ENCODE measurements at places on chromosomes 16 and 17. TPM values are rescaled to one million over a fixed set of nuclear protein-coding genes. Genes with fewer than 3 reads are reported as not detected.

DNA sequence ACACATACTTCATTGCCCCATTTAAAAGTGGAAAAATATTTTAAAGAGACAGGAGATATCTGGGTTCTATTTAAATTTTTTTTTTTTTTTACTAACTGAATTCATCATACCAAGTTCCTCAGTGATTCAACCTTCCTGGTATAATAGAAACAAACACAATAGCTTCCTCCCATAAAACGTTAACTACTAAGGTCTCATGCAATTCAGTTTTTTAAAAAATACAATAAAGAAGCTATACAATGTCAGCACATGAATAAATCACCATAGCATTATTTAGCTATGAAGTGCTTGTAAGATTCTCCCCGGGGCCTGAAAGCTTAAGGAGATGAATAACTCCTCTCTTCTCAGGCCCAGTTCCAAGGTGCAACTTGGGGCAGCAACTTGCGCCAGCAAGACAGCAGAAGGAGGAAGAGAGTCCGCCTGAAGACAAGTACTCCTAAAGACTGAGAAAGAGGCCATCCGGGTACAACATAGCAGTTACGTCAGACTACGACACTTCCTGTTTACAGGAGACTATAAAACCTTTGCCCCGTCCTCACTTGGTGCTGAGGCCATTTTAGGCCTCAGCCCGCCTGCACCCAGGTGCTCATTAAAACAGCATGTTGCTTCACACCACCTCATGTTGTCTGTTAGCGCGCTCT, 81.5 kb downstream of the MYO1D start:
- DNase-seq = no peak

- DNase-seq = no peak
These were observed 37.7 kb downstream of the PLCG2 start for GRCh38 chr16:81816793-81817210.

DNA sequence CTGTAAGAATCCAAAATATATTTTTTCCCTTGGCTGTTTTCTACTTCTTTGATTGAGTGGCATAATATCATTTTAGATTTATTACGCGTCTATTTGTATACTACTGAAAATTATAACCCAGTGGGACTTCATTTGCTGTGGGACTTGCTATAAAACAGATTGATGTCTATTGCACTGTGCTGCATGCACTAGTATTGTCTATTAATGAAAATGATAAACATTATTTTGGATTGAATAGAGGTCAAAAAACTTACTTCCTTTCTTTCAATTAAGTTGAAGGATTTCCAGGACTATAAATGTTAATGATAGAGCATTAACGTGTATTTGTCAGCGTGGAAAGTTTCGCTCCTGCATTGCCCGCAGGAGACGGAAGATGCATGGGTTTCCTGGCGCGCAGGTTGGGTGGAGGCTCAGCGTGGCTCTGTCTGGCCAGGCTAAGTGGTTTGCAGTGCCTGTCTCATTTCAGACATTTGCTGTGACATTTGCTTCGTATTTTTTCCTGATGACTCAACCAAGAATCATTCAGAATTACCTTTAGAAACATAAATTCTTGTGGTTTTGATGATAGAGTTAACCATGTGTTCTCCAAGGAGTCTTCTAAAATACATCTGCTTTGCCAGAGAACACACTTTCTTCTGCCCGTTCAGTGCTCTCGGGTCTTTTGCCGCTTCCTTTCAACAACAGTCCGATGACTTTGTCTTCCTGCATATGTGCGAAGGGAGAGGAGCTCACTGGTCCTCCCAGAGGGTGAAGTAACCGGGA, 216.7 kb downstream of the RPTOR start:
- DNase-seq = peak; percentile 68

DNA sequence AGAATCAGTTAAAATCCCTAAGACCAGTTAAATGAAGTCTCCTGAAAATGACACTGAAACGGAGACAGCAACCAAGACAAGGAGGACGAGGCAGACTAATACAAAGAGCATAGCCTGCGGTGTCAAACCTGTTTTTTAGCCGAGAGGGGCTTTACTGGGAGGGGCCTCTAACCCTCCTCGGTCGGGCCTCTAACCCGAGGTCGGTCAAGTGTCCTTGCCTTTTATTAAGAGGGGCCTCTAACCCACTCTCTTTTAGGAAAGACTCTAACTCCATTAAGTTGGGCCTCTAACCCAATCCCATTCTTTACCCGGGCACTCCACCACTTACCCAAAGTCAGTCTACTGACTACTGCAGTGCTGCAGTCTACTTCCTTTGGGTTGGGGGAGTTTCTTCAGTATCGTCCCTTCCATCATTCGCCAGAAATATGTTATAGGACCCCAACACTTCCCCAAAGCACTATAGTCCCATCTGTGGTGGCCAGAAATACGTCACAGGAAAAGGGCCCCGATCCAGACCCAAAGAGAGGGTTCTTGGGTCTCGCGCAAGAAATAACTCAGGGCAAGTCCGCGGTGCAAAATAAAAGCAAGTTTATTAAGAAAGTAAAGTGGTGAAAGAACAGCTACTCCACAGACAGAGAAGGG, 39.2 kb upstream of the ARL4D start:
- DNase-seq = no peak

- peak; percentile 53 for DNase-seq
These were observed 23.2 kb downstream of the TMEM92 start for GRCh38 chr17:50297407-50297865.

SAT2 gene
- 48.2 TPM for polyA plus RNA-seq

GRCh38 chr16:22397464-22397863, 23.0 kb upstream of the CDR2 start:
- DNase-seq = peak; percentile 98

- peak; percentile 96 for DNase-seq
These were observed at the start of gene XYLT1 for GRCh38 chr16:17470908-17471718. Gene XYLT1 (minus strand): TSS chr16:17470960. CDS start chr16:17470796, 164 bp downstream.

- peak; percentile 66 for DNase-seq
These were observed 907 bp downstream of the TRAPPC2L start for GRCh38 chr16:88857728-88858339.

DNA sequence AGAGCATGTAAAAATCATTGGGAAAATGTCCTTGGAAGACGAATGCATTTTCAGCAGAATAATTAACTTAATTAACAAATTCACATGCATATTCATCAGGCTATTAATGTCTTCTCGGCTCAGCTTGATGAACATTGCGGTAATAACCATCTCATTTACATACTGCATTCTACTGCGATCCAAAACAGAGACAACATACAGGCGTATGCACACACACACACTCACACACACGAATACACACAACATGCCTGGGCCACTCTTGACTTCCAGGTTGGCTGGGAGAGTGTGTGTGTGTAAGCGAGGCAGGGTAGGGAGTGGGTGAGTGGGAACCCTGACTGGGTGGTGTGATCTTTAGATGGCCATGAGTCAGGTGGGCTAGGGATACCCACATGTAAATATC, 44.7 kb downstream of the NEUROD2 start:
- DNase-seq = peak; percentile 45

HBQ1 gene
- not detected for polyA plus RNA-seq

GRCh38 chr17:35052241-35052610, 11.3 kb downstream of the RFFL start:
- peak; percentile 84 for DNase-seq

IL34 gene
- polyA plus RNA-seq = 0.70 TPM

DNA sequence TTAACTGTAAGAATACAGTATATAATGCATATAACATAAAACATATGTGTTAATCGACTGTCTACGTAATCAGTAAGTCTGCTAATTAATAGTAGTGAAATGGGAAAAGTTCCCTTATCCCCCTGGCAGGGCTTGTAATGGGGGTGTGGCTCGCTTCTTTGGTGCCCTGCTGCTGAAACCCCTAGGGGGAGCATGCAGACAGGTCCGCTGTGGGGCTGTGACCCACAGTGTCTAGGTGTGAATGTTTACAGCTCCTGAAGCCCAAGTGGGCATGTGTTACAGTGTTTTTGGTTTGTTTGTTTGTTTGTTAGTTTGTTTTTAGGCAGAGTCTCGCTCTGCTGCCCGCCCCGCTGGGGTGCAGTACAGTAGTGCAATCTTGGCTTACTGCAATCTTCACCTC, 495.7 kb downstream of the SHISA9 start:
- DNase-seq = no peak

DNA sequence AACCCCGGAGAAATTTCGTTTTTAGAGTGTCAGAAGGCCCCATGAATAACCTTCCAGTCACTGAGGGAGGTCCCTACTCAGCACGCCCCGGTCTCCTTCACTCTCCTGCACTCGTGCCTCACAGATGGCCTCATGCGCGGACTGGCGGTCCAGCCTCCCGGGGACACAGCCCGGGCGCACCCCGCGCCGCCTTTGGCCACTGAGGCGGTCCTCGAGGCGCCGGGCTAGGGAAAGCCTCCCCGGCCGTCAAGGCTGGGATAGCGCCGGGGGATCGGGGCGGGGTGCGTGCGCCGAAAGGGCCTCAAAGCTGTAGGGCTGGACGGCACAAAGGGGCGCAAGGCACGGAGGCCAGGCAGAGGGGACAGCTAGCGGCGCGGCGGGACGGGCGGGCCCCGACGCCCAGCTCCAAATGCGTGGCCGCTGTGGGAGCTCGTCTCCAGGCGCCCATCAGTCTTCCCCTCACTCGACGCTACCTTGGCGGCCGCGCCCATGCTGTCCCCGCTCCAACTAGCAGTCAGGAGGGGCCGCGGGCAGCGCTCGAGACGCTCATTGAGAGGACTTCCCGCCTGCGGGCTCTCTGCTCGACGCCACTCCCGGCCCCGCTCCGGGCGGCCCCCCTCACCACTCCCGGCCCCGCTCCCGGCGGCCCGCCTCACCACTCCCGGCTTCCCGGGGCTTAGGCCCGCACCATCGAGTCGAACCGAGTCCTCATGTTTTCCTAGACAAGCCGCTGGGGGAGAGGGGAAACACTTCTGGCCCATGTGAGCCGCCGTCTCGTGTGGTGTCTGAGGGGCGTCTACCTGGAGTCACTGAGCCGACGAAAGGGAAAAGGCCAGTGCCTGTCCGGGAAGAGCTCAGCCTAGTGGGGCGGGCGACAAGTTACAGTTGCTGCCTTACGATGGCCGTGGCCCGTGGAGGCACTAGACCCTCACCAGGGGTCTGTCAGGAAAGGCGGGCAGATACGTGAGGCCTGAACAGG, at the start of gene USP6:
TSS of gene USP6 (plus strand) at position 360 of the 979 bp plus-strand sequence. CDS start 14,336 bp downstream, outside the sequence.
- no peak for DNase-seq

GRCh38 chr16:88373927-88374492, 8.7 kb upstream of the ZNF469 start:
- no peak for DNase-seq

ENPP7 gene
- polyA plus RNA-seq = not detected

DNA sequence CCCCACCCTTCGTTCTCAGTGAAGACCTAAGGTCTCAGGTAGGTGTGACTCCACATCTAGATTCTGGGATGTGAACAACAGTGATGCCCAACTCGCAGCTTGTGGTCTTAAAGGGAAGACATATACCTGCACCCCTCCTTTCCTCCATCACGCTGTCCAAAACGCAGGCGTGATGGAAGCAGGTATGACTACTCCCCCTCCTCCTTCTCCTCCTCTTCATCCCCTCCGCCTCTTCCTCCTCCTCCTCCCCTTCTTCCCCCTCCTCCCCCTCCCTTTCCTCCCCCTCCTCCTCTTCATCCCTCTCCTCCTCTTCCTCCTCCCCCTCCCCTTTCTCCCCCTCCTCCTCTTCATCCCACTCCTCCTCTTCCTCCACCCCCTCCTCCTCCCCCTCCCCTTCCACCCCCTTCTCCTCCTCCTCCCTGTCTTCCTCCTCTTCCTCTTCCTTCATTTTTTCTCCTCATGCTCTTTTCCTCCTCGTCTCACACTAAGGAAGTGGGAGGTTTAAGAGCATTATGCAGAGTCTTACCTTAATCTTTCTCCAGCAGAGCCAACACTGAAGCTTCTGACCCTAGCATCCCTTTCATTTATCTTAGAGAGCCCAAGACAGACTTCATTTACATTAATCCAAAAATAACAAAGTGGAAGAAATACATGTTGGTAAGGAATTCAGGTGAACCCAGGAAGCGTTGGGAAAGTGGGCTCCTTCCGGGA, 352.5 kb downstream of the FOXL1 start:
- DNase-seq = no peak

GRCh38 chr16:67017810-67018488, 11.0 kb upstream of the CBFB start:
- DNase-seq = peak; percentile 94

GRCh38 chr16:64440421-64440831, 681.4 kb downstream of the CDH11 start:
- peak; percentile 98 for DNase-seq

DNA sequence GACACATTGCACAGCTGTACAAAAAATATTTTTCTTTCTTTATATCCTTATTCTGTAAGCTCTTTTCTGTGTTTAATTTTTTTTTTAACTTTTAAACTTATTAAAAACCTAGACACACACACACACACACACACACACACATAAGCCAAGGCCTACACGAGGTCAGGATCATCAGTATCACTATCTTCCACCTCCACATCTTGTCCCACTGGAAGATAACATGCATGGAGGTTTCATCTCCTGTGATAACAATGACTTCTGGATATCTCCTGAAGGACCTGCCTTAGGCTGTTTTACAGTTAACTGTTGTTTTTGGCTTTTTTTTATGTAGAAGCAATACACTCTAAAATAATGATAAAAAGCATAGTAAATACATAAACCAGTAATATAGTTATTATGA, 71.2 kb downstream of the TNRC6C start:
- DNase-seq = no peak

- DNase-seq = no peak
These were observed 92.7 kb upstream of the NOL11 start for GRCh38 chr17:67624886-67625656.

DNA sequence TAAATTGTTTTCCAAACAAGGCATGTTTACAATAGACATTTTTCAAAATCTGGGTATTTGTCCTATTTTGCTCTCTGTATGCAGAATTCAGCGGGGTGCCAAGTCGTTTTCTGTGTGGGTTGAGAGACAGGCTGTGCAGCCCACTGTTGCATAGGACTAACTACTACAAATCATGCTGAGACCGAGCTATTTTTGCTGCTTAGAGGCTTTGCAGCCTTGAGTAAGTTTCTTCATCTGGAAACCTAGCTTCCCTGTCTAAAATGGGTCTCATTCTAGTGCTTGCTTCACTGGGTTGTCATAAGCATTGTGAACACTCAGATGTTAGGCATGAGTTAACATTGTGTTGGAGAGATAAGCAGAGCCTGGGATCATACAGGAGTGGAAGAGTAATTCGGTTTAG, 1.3 kb downstream of the PRPSAP2 start:
- peak; percentile 74 for DNase-seq

SPATA32 gene
- polyA plus RNA-seq = not detected

DNA sequence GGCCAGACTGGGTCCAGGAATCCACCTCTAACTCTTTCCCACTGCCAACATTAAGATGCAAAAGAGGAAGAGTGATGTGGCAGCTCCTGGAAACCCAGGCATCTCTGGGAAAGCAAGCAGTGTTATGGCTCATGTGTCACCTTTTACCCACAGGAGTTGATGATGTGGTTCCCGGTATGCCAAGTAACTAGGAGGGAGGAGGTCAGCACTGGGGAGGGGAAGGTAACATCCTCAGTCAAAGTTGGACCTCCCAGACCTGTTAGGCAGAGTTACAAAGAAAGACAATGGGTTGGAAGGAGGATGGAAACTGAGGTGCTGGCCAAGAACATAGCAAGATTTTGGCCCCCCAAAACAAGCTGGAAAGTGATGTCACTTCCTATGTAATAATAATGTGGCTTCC, 11.4 kb downstream of the KRABD2 start:
- DNase-seq = peak; percentile 59

Data from fibroblast of lung (primary cell).